NCI-H2171 treated with DMSO at 0.1 percent for 48 hours (cell line): ENCODE measurements at places on chromosomes 11 and 22.
A peak's percentile ranks its signal among the peaks of the same experiment; 100 is the strongest.

GRCh38 chr22:38104084-38104483 lies 6.4 kb downstream of the BAIAP2L2 start:
- DNase-seq, result no peak

GRCh38 chr11:67062526-67063373 lies 6.1 kb downstream of the RHOD start:
- no peak for DNase-seq

GRCh38 chr11:59292611-59293010 lies 66.1 kb upstream of the OR5AN1 start:
- no peak for DNase-seq

DNA sequence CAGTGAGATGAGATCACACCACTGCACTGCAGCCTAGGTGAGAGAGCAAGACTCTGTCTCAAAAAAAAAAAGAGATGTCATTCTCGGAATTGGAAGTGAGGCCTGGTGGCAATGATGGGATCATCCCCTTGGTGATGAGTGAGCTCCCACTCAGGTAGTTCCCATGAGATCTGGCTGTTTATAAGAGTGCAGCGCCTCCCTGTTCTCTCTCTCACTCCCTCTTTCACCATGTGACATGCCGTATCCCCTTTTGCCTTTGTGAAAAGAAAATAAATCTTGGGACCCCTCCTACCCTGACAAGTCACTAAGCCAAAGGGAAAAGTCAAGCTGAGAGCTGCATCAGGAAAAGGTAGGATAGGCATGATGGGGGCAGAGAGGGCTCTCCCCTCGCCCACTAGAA lies 28.8 kb downstream of the ZNF70 start:
- peak; percentile 50 for DNase-seq

GRCh38 chr11:30109774-30110173 lies 92.9 kb upstream of the KCNA4 start:
- DNase-seq, result no peak

DNA sequence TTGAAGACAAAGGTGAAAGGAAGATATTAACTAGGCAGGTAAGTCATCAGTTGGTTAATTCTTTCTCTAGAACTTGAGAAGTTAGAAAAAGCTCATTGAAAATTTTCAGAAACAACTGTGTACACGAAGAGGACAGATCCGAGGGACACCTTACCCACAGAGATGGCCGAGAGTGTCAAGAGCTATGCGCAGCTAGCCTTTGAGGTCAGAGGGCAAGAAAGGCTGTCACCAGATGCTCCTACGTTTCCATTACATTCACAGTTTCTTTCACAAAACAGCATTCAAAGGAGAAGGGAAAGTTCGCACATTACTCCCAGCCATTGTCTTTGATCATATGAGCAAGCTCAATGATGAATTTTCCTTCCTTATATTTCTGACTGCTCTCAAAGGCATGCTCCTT lies 34.8 kb downstream of the YPEL1 start:
- DNase-seq, result no peak

GRCh38 chr11:2547806-2548205 lies 103.0 kb downstream of the KCNQ1 start:
- no peak for DNase-seq

GRCh38 chr11:113991170-113991569 lies 16.3 kb downstream of the HTR3A start:
- DNase-seq, result no peak

DNA sequence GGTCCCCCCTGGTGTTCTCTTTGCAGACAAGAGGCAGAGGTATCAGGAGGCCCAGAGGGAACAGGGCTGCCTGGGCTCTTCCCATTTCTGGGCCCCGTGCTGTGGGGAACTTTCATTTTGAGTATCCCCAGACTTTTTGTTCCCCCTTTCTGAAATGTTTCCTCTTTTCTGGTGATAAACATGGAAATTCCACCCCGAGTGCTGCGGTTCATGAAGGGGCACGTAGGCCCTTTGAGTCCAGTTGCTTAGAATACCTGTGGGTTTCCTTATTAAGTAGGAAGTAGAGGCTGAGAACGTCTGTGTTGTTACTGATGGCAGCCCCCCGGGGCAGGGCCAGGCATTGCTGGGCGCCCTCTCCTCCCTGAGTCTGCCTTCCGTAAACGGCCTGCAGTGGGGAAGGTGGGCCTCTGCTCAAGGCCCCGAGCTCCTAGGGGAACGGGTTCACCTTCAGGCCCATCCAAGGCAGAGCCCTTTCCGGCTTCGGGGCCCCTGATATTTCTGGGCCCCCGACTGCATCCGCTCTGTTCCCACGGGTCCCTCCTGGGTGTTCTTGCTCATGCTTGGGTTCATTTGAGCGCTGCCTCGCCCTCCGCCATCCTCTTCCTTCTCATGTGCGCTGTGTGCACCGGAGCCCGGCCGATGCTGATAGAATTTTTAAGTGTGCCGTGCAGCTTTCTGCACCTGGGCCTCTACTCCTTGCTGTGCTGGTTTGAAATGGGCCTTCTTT lies 12.0 kb downstream of the TBC1D22A start:
- no peak for DNase-seq

DNA sequence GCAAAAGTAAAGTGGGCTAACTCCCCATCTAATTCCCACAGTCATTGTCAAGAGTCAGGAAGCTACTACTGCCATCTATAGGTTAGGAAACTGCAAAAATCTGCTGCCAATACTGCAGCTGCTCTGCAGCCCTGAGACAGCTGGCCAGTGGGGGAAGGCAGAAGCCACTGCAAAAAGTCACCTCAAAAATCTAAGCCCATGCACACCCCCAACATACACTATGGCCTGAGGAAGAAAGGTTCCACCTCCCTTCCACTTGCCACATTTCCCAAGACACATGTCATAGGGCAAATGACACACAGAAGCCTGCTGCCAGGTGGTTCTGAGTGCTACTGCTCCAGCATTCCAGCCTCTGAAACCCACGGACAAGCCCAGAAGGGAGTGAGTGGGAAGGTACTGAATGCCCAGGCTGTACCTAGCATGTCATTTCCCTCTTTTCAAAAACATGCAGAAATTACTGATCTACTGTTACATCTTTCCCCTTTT lies 36.9 kb downstream of the DGCR2 start:
- peak; percentile 48 for DNase-seq

GRCh38 chr11:1127664-1128162 lies 30.0 kb upstream of the MUC5AC start:
- no peak for DNase-seq

- no peak for DNase-seq
These were observed 6.9 kb upstream of the CATSPER1 start for GRCh38 chr11:66032957-66033735.

- peak; percentile 49 for DNase-seq
These were observed 41.1 kb upstream of the TPBGL start for GRCh38 chr11:75199412-75199955.

- DNase-seq, result no peak
These were observed 11.3 kb downstream of the CKAP5 start for GRCh38 chr11:46834821-46835220.

GRCh38 chr22:49040754-49041467 lies 786.8 kb downstream of the BRD1 start:
- no peak for DNase-seq

DNA sequence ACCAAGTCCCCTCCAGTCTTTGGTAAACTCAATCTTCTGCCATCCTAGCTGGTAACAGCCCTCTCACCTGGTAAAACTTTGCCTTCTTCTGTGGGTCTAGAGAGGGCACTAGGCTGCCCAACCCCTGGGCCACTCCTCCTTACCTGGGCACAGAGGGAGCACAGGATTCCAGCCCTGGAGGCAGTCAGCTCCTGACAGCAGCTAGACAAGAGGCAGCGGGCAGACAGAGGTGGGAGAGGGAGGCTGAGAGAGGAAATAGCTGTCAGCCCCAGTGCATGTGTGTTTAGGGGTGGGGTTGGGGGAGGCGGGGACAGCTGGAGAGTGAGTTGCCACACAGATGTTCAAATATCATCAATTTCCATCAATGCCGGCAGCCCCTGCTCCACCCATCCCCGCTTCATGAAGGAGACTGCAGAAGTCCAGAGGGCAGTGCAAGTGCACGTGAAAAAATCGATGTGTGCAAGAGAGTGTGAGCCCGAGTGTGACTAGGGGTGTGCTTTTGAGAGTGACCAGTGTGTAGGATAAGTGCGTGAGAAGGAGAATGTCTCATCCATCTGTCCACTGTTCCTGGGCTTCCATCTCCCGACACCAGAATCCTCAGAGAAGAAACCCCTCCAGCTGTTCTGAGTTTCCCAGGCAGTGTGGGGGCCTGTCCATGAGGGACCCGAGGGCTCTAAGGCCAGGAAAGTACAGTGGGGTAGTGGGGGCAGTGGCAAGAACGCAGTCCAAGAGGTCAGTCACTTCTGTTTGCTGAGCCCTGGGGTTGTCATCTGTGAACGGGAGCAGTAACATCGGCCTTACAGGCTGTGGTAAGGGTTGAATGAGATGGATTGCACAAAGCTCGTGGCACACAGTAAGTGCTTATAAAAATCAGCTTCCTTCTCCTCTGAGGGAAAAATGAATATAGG lies at the start of gene PTGDR2:
TSS of gene PTGDR2 (minus strand) at position 225 of the 908 bp plus-strand sequence. CDS start 2,228 bp downstream, outside the sequence.
- DNase-seq, result no peak

GRCh38 chr11:119493712-119494111 lies 70.7 kb upstream of the THY1 start:
- DNase-seq, result no peak

- no peak for DNase-seq
These were observed 34.4 kb upstream of the SMTN start for GRCh38 chr22:31046539-31047226.

GRCh38 chr11:47553406-47553743 lies 443 bp upstream of the CELF1 start:
- DNase-seq, result no peak

- DNase-seq, result no peak
These were observed 82.2 kb downstream of the FAM83F start for GRCh38 chr22:40076702-40077645.

DNA sequence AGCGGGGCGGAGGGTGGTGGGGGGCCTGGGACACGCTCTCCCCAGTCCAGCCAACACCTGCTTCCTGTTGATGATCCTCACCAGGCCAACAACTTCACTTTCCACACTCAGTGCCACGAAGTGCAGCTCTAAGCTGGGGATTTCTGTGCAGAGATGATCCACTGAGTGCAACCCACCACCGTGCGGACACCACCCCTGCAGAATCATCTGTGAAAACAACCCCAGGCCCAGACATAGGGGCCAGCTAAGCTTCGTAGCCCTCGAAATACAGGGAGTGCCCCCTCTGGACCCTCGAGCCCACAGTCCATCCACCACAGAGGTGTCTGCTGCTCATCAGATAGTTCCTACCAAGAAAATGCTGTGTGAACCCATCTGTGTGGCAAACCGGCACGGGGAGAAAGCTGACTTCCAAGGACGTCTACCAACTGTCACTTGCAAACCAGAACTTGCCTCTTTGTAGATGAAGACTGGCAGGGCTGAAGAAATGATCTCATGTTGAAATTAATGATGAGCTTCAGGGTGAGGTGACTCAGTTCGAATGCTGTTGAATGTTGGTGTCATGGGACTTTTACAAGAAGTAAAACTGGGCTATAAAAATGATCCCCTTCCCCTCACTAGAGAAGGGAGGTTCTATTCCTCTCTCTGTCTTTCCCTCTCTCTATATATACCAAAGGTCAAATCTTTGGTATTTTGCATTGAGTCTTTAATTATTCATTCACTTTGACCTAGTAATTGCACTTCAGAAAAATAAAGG lies 73.4 kb downstream of the MYEOV start:
- peak; percentile 3 for DNase-seq

GRCh38 chr11:102704841-102705240 lies 728 bp downstream of the MMP27 start:
- no peak for DNase-seq

- DNase-seq, result peak; percentile 56
These were observed 156.2 kb downstream of the NAV2 start for GRCh38 chr11:19868871-19869270.

GRCh38 chr22:48858121-48858520 lies 969.6 kb downstream of the BRD1 start:
- DNase-seq, result no peak

DNA sequence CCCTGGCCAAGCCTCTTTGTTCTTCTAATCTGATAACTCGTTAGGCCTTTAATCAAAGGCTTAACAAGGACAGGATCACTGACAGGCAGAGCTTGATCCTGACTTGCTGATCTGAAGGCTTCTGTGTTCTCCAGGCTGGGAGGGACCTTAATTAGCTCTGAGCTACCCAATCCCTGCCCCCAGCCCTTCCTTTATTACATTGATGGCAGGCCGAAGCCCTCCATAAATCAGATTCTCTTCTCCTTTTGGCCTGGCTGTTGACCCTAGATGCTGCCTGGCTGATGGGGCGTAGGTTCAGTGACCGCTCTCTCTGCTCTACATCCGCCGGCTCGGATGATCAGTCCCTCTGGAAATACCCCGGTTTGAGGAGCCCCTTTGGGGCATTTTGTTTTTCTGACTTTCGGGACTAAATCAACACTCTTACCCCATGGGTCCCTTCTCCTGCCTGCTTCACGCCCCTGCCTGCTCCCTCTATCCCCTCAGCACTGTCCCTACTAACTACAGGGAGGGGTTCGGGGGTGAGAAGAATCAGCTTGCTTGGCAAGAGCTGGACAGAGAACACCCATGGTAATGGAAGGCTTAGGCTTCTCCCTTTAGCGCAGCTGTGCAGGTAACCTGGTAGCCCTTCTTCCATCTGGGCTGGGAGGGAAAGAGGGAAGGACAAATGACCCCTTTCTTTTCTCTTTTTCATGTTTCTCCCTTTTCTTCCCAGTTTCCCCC lies 10.0 kb upstream of the RRM1 start:
- DNase-seq, result no peak

DNA sequence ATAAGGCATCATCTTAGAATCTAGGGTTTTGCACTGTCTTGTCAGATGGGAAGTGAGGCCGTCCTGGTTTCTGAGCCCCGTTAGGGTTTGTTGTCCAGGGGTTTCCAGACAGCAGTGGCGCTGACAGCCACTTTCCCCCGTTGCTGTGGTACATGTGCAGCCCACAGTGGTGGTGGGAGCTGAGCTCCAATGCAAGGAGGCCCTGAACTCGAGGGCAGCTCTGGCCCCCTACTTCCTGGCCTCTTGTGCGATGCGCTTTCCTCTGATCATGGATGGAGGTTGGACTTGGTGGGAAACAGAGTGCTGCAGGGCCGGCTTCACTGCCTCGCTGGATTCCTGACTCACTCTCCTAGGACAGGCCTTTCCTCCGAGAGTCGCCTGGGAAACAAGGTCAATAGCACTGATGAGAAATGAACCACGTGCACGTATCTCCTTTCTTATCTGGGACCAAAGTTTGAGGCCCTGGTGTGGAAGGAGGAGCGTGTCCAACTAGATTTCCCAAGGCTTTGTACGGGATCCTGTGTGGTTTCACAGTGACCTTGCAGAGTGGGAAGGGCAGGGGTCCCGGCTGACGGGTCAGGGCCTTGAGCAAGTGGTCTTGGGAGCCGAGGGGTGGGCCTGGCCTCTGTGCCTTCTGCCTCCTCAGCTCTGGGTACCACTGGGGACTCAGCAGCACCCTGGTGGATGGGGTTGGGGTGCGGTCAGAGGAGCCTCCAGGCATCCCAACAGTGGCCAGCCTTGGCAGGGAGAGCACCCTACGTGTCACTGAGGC lies 3.7 kb downstream of the PHRF1 start:
- no peak for DNase-seq

- no peak for DNase-seq
These were observed 48.7 kb downstream of the LDLRAD3 start for GRCh38 chr11:35992548-35992947.
